Aortic smooth muscle cell (primary cell): ENCODE measurements at places on chromosomes 1 and 21. TPM values are rescaled to one million over a fixed set of nuclear protein-coding genes. Genes with fewer than 3 reads are reported as not detected.

The NPPA gene
- not detected in 2 replicates for total RNA-seq

The SYPL2 gene
- total RNA-seq: 0.13 and 0.62 TPM in 2 replicates

The RNF186 gene
- total RNA-seq: not detected in 2 replicates

The ELOVL1 gene
- 76.0 and 82.8 TPM in 2 replicates for total RNA-seq

The CCDC185 gene
- total RNA-seq: not detected in 2 replicates

The KDF1 gene
- total RNA-seq: not detected in 2 replicates

The CD1D gene
- under 0.01 TPM in 1 of 2 replicates, not detected in the other for total RNA-seq

The ELAVL4 gene
- not detected in 2 replicates for total RNA-seq

The THAP3 gene
- total RNA-seq: 17.4 and 18.4 TPM in 2 replicates

The GPR3 gene
- total RNA-seq: 0.19 and 0.53 TPM in 2 replicates

The MXRA8 gene
- 282 and 369 TPM in 2 replicates for total RNA-seq
